Esophagus squamous epithelium (tissue), 5 donors: ENCODE measurements at places on chromosomes 4 and X. TPM values are rescaled to one million over a fixed set of nuclear protein-coding genes. Genes with fewer than 3 reads are reported as not detected.

The GAGE2A gene
- total RNA-seq, result not detected

The HS6ST2 gene
- total RNA-seq, result 7.6 TPM

The USP51 gene
- total RNA-seq, result 0.95 TPM

The PHEX gene
- total RNA-seq, result 0.44 TPM

The QRFPR gene
- total RNA-seq, result not detected

The ADH7 gene
- 420 TPM for total RNA-seq

- no peak for DNase-seq
- H3K4me3 ChIP-seq, result no peak overlapping the region
Measured at GRCh38 chr4:15837591-15837990, 59.5 kb downstream of the CD38 start.

DNA sequence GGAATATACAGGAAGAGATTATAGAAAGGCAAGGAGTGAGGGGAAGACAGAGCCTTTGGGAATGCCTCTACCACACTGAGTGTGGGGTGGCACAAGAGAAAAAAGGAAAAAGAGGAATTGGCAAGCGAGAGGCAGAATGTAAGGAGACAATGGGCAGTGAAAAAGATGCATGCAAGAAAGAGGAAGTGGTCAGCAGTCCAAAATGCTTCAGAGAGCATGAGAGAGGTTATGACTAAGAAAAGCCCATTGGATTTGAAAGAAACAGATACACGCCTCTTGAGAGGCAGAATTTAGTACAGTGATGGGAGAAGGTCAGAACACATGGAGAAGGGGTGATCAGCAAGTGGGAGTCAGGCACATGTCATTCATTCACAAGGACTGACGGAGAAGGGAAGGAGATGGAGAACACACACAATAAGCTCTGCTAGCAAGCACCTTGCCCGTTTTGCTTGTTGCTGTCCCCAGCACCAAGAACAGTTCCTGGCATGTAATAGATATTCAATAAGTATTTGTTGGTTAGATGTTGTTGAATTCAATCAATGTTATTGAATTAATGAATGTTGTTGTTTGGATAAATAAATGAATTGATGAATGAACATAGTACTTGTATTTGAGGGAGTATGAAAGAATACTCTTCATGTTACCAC, 6.3 kb downstream of the DCHS2 start:
- no peak overlapping the region for H3K4me3 ChIP-seq
- no peaks in the 10 kb centered on the region for H3K27me3 ChIP-seq
- no peak overlapping the region for H3K27ac ChIP-seq

GRCh38 chr4:26964994-26965393, 104.4 kb downstream of the STIM2 start:
- H3K4me1 ChIP-seq, result no peaks in the 10 kb centered on the region
- H3K4me3 ChIP-seq, result no peak overlapping the region
- no peaks in the 10 kb centered on the region for H3K27me3 ChIP-seq
- no peak overlapping the region for H3K27ac ChIP-seq
- no peaks in the 10 kb centered on the region for H3K36me3 ChIP-seq
- DNase-seq, result no peak

- no peak overlapping the region for H3K4me3 ChIP-seq
- H3K36me3 ChIP-seq, result no peaks in the 10 kb centered on the region
- no peaks in the 10 kb centered on the region for H3K4me1 ChIP-seq
- no peak for DNase-seq
Measured at GRCh38 chrX:41616935-41617334, 71.8 kb upstream of the GPR34 start.

- no peak overlapping the region for H3K4me3 ChIP-seq
- H3K36me3 ChIP-seq, result no peaks in the 10 kb centered on the region
- H3K27ac ChIP-seq, result no peak overlapping the region
- no peaks in the 10 kb centered on the region for H3K4me1 ChIP-seq
Measured at GRCh38 chr4:145786261-145786660, 106.3 kb downstream of the C4orf51 start.

- DNase-seq, result no peak
- no peak overlapping the region for H3K4me3 ChIP-seq
- H3K36me3 ChIP-seq, result no peaks in the 10 kb centered on the region
- H3K4me1 ChIP-seq, result peaks cover 12% of the 10 kb centered on the region
- no peaks in the 10 kb centered on the region for H3K27me3 ChIP-seq
Measured at GRCh38 chrX:46965125-46965758, 53.0 kb downstream of the JADE3 start.

DNA sequence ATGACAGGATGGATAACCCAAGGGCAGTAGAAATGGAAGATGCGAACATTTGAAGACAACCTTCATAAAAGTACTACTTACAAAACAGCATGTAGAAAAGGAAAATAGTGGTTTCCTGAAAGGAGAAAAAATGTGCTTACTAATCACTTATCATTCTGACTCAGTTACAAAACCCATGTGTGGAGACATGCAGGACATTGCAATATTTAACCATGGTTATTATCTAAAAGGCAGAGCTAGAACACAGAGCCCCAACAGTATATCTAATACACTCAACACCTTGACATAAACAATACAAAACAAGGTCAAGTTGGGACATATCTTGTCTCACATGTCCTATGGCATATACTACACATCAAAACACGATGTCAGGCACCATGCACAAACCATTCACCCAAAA, 55.9 kb downstream of the EIF4E start:
- no peak overlapping the region for H3K27ac ChIP-seq
- H3K36me3 ChIP-seq, result no peaks in the 10 kb centered on the region
- no peak overlapping the region for H3K4me3 ChIP-seq

- no peak overlapping the region for H3K4me3 ChIP-seq
- no peak overlapping the region for H3K27ac ChIP-seq
- DNase-seq, result no peak
- no peaks in the 10 kb centered on the region for H3K27me3 ChIP-seq
- H3K4me1 ChIP-seq, result no peaks in the 10 kb centered on the region
Measured at GRCh38 chrX:119617517-119618164, 11.4 kb upstream of the NKRF start.

GRCh38 chrX:290476-291166, 9.4 kb downstream of the PLCXD1 start:
- H3K27ac ChIP-seq, result no peak overlapping the region
- H3K36me3 ChIP-seq, result peaks cover 31% of the 10 kb centered on the region
- no peaks in the 10 kb centered on the region for H3K27me3 ChIP-seq
- no peak overlapping the region for H3K4me3 ChIP-seq
- H3K4me1 ChIP-seq, result no peaks in the 10 kb centered on the region

DNA sequence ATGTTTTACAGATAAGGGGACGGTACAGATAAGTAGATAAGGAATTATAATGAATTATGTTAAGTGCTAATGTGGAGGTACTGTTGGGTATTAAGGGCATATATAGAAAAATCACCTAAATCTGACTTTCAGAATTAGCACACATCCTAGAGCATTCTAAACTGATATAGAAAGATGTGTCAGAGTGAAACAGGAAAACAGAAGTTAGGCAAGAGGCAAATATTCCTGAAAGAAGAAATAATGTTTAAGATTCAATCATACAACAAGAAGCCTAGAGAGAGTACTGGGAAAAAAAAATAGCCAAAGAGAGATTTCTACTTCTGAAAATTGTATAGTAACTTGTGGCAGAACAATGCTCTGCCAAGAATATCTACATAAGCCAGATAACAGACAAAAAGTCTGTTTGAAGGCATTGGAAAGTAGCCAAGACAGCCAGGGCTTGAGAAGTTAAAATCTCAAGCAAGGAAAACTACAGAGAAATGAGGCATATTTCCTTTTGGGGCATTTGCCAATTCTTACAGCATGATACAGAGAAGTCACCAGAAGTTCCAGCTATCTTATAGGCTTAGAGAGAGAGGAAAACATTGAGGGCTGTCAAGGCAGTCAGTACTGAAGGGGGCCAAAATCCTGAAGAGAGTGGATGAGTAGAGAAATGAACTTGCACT, 646.0 kb downstream of the RPA4 start:
- H3K27me3 ChIP-seq, result no peaks in the 10 kb centered on the region
- no peaks in the 10 kb centered on the region for H3K4me1 ChIP-seq
- no peak overlapping the region for H3K27ac ChIP-seq
- no peak for DNase-seq

- H3K27me3 ChIP-seq, result no peaks in the 10 kb centered on the region
- H3K4me1 ChIP-seq, result no peaks in the 10 kb centered on the region
- no peak overlapping the region for H3K27ac ChIP-seq
- H3K36me3 ChIP-seq, result no peaks in the 10 kb centered on the region
- H3K4me3 ChIP-seq, result no peak overlapping the region
Measured at GRCh38 chr4:113623274-113623894, 138.2 kb downstream of the CAMK2D start.

DNA sequence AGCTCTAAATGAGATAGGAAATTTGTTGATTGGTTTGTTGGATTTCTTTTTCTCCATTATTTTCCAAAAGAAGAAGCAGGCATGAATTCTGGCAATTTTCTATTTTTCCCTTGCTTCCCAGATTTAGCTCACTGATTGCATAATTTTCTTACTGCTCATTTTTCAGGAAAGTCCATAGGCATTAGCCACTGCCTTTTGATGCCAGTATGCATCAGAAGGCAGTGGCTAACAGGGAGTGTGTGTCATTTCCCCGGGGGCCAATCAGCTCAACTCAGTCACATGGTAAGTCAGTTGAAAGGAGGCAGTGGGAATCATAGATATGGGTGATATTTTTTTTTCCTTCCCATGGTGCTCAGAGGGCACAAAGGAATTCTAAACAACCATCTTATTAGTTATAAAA, 156.7 kb downstream of the TRIML1 start:
- no peaks in the 10 kb centered on the region for H3K4me1 ChIP-seq
- no peak for DNase-seq
- H3K27me3 ChIP-seq, result no peaks in the 10 kb centered on the region
- no peak overlapping the region for H3K4me3 ChIP-seq
- H3K36me3 ChIP-seq, result no peaks in the 10 kb centered on the region

GRCh38 chr4:57051095-57051494, 59.1 kb downstream of the IGFBP7 start:
- H3K4me3 ChIP-seq, result no peak overlapping the region
- no peak for DNase-seq
- no peak overlapping the region for H3K27ac ChIP-seq
- no peaks in the 10 kb centered on the region for H3K36me3 ChIP-seq

DNA sequence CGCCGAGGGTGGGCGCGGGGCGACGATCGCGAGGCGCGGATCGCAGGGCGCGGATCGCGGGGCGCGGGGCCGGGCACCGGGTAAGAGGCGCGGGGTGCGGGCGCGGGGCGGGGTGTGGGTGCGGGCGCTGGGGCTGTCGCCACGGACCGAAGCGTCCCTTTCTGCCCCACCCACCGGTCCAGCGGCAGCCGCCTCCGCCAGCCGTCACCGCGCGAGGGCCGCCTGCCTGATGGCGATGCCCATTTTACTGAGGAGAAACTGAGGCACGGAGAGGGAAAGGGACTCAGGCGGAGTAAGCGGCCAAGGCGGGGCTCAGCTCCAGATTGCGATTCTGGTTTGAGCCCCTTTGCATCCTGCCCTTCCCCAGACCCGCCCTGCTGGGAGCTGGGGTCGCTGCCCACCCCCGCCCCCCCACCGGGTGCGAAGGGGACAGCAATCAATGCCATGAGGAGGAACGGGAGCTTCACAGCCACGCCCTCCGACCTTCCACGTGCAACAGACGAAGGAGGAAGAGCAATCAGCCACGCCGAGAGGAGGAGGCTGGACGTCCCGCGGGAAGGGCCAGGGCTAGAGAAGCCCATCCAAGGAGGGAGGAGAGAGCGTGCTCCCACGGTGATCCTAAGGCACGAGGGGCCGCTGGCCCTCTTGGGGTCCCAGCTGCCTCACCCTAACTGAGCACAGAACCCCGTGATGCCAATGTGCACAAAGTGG, 10.9 kb upstream of the MAN2B2 start:
- DNase-seq, result no peak
- peak overlapping the region; percentile 68 for H3K4me3 ChIP-seq

- no peak overlapping the region for H3K4me3 ChIP-seq
- no peaks in the 10 kb centered on the region for H3K27me3 ChIP-seq
Measured at GRCh38 chrX:120453985-120454384, 15.1 kb downstream of the LAMP2 start.

- peaks cover 52% of the 10 kb centered on the region for H3K4me1 ChIP-seq
- DNase-seq, result peak; percentile 3
- peak overlapping the region; percentile 70 for H3K27ac ChIP-seq
- no peaks in the 10 kb centered on the region for H3K27me3 ChIP-seq
Measured at GRCh38 chr4:184384056-184384809, 90.1 kb downstream of the IRF2 start.

- H3K36me3 ChIP-seq, result no peaks in the 10 kb centered on the region
- H3K4me1 ChIP-seq, result no peaks in the 10 kb centered on the region
- H3K27ac ChIP-seq, result no peak overlapping the region
Measured at GRCh38 chr4:24245491-24245820, 338.9 kb downstream of the DHX15 start.

DNA sequence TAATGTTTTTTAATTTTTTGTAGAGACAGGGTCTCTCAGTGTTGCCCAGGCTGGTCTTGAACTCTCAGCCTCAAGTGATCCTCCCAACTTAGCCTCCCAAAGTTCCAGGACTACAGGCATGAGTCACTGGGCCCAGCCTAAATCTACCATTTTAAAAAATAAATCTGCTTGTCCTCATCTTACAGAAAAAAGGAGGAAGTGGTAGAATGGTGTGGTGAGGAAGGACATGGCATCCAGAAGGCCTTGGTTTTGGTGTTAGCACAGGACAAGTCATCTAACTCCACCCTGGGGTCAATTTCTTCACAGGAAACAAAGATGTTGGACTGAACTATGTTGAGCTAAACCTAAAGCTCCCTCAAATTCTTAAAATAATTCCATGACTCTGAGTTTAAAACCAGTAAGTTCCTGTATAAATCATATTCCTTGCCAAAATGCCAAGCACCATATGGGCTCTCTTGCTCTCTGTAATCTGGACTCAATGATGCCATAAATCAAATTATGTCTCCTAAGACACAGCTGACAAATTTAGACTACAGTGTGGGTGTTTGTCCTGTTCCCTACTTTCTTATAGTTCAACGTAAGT, 253.9 kb upstream of the NOCT start:
- H3K4me1 ChIP-seq, result no peaks in the 10 kb centered on the region
- no peaks in the 10 kb centered on the region for H3K27me3 ChIP-seq
- no peak for DNase-seq
- no peak overlapping the region for H3K4me3 ChIP-seq
- no peak overlapping the region for H3K27ac ChIP-seq

DNA sequence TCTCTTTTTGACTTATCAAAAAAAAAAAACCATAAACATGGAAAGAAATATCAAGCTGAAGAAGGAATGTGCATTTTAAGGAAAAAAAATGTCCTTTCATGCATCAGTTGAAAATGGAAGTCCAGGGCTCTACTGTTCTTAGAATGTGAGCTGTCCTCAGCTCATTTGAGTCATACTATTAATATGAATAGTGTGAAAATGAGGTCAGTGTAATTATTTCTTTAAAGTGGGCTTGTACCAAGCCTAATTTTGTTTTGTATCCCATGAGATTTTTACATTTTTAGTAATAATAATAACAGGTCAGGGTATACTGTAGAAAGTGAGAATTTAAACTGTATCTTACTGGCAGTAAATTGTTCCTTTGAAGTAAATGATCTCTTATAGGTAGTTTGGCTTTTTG, 148.5 kb downstream of the NAA11 start:
- H3K27me3 ChIP-seq, result no peaks in the 10 kb centered on the region
- no peak overlapping the region for H3K4me3 ChIP-seq
- DNase-seq, result no peak
- no peak overlapping the region for H3K27ac ChIP-seq
- no peaks in the 10 kb centered on the region for H3K36me3 ChIP-seq

DNA sequence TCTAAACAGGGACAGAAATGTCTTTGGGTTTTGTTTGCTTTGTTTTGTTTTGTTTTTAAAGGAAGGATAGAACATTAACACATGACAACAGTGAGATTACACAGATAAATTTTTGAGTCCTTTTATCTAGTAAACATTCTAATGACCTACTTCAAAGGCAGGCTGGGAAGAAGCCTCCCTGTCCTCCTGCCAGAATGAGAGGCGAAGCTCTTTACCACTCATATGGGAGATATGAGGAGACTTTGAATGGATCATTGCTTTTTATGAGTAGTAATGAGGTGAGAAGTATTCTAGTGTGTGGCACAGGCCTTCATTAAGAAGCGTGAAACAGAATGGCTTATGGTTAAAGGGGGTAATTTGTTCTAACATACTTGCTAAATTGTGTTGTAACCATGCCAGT, 172.0 kb downstream of the FBXO8 start:
- H3K27me3 ChIP-seq, result peaks cover 6% of the 10 kb centered on the region
- no peak overlapping the region for H3K27ac ChIP-seq
- H3K4me1 ChIP-seq, result no peaks in the 10 kb centered on the region
- H3K4me3 ChIP-seq, result no peak overlapping the region
